ENCODE measurements at places on chromosomes 11 and 22.

DNA sequence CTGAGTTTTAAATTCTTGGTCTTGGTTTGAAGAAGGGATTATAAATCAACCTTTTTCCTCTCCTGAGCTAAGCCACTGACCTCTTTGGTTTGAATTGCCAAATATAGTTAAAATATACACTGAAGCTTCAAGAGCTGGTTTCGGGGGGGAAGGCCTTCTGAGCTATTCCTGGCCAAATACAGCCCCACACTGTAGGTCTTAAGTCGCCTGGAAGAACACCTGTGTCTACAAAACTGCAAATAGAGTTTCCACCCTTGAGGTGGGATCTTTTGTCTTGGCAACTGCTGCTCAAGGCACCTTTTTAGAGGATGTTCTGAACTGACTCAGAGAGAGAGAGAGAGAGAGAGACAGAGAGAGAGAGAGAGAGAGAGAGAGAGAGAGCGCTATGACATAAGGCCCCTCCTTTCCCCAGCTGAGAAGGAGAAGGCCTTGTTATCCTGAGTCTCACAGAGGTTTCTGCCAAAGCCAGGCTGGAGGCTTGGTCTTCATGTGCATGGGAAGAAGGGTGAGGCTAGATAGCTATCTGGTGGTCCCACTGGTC, 5.5 kb downstream of the ADM start:
- no peak for DNase-seq

- DNase-seq: no peak
Measured at GRCh38 chr22:40679964-40680818, 907 bp downstream of the MCHR1 start.

DNA sequence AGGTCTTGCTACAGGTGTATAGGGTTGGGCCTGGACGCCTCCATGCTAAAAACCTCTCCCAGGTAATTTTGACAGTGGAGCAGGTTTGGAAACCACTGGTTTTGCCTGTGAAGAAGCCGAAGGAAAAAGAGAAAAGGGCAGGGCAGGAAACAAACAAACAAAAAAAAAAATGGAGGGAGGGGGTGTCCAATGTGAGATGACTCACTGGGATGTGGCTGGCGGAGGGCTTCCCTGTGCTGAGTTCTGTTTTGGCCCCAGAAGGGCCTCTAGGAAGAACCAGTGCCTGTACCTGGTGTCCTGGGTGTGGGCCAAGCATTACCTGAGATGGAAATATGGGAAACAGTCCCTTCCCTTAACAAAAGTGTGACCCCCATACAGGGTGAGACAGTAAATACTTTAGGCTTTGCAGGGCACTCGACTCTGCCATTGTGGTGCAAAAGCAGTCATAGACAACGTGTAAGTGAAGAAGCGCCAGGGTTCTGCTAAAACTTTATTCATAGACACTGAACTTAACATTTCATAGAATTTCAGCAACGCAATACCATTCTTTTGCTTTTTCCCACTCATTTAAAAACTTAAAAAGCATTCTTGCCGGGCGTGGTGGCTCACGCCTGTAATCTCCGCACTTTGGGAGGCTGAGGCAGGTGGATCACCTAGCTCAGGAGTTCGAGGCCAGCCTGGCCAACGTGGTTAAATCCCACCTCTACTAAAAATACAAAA, 9.5 kb upstream of the DGKZ start:
- no peak for DNase-seq

DNA sequence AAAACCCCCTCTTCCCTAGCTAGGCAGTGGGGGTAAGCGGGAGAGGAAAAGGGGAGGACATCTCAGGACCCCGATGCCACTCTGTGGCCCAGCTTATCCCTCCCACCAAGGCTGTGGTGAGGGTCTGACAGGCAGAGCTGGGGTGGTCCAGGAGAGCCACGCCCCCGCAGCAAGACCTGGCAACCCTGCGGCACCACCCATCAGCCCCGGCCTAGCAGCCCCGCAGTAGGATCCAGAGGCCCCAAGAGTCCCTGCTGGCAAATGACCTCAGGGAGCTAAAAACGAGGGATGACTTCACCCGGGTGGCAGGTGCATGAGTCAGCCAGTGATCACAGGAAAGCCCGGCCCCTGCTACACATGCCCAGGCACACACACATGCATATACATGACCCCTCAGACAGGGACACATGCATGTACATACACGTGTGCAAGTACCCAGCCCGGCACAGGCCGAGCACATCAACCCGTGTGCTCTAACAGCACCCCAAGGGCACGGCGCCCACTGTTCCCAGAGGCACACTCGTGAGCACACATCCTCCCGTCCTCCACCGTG, 32.3 kb downstream of the ARVCF start:
- DNase-seq: no peak

- no peak for DNase-seq
Measured at GRCh38 chr22:21443057-21443734, 24.0 kb upstream of the TMEM191C start.

GRCh38 chr11:61787928-61788491, 4.4 kb downstream of the TMEM258 start:
- no peak for DNase-seq

DNA sequence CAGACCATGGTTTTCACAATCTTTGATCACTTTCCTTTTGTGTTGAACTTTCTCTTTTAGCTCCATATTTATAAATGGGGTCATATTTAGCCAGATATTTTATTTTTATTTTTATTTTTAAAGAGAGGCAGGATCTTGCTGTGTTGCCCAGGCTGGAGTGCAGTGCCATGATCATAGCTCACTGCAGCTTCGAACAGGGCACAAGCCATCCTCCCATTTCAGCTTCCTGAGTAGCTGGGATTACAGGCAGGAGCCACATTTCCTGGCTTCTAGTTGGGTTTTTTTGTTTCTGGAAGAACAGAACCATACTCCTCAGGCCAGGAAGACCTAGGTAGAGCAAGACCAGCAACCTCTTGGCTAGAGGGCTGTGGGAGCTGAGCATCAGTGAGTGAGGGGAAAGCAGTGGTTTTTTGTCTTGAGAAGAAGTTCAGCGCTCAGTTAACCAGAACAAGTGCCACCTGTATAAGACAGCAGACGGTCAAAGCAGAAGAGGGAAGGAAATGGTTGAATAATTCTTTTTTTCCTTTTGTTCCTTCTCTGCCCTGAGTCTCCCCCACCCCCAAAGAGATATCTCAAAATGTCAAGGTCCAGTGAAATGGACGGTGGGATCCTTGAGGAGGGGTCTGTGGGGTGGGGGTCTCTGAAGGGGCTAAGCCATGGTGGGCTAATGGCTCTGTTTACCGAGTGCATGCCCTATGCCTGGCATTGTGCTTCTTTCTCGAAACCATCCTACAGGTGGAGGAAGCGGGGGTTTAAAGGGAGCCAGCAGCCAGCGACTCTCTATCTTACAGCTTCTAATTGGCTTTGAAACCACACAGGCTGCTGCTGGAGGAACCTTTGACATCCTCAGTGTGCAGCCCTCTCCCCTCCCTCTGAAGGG, 63.0 kb downstream of the PTPRJ start:
- no peak for DNase-seq

GRCh38 chr11:48024635-48025071, 44.3 kb downstream of the PTPRJ start:
- no peak for DNase-seq

DNA sequence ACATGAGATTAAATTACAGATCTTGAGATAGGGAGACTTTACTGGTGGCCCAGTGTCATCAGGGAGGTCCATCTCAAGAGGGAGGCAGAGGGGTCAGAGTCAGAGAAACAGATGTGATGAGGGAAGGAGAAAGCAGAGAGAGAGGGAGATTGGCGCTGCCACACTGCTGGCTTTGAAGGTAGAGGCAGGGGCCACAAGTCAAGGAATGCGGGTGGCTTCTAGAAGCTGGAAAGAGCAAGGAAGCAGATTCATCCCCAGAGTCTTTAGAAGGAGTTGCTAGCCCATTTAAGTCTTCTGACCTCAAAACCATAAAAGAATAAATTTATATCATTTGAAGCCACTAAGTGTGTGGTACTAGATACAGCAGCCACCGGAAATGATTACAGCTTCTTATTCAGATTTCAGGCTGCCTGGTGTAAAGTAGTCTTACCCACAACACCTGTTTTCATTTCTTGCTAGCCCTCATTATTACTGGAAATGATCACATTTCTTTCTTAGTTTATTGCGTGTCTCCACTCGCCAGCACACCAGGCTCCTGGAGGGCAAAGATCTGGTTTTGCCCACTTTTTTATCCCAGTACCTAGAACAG, 12.6 kb upstream of the SERPINH1 start:
- no peak for DNase-seq

DNA sequence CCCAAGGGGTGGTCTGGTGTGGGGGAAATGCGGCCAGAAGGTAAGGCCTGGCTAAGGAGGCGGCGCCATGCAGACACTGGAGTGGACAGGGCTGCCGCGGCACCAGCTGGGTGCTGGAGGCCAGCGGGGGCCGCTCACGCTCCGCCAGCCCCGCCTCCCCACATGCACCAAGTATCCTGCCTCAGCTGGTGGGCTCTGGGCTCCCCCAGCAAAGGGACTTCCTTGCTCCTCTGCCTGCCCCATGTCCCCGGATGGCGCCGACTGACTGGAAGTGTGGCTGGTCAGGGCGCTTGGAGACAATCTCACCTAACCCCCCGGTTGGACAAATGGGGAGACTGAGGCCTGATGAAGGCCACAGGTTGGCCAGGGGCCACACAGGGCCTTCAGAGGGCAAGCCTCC, 7.6 kb upstream of the CHADL start:
- no peak for DNase-seq

DNA sequence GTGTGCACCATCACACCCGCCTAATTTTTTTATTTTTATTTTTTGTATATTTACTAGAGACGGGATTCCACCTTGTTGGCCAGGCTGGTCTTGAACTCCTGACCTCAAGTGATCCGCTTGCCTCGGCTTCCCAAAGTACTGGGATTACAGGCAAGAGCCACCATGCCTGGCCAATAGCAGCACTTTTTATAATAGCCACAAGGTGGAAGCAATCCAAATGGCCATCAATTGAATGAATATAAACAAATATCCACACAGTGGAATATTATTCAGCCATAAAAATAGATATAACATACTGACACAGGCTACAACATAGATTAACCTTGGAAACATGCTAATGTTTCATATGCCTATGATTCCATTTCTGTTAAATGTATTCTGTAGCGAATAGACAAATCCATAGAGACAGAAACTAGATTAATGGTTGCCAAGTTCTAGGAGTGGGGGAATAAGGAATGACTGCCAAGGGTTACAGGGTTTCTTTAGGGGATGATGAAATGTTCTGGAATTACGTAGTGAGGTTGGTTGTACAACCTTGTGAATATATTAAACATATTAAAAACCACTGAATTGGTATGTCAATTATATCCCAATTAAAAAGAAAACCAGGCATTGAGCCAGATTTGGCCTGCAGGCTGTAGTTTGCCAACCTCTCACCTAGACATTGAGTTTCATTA, 4.8 kb downstream of the VPS51 start:
- no peak for DNase-seq

- DNase-seq: no peak
Measured at GRCh38 chr11:123135863-123136446, 59.1 kb downstream of the CLMP start.

DNA sequence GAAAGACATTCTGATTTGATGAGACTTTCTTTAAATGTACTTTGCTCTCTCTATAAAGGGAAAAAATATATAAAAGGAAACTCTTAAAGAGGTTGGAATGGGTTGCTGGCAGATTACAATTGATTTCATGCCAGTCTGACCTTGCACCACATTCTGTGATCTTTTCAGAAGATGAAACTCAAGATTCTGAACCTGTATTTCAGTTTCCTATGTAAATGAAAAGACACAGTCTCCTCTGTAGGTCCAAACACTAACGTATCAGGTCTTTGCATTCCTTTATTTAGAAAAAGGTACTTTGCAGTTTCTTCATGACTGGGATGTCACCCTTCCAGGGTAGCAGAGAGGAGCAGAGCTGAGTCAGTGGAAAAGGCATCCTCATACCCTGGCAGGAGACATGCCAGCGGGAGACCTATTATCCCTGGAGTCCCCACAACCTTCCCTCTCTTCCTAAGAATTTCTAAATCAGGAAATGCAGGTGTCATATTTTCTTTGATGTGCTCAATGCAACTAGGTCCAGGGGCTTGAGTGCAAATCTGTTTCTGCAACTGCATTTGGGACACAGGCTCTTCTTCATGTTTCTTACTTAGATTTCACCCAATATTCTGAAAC, 282.6 kb downstream of the CADM1 start:
- no peak for DNase-seq

DNA sequence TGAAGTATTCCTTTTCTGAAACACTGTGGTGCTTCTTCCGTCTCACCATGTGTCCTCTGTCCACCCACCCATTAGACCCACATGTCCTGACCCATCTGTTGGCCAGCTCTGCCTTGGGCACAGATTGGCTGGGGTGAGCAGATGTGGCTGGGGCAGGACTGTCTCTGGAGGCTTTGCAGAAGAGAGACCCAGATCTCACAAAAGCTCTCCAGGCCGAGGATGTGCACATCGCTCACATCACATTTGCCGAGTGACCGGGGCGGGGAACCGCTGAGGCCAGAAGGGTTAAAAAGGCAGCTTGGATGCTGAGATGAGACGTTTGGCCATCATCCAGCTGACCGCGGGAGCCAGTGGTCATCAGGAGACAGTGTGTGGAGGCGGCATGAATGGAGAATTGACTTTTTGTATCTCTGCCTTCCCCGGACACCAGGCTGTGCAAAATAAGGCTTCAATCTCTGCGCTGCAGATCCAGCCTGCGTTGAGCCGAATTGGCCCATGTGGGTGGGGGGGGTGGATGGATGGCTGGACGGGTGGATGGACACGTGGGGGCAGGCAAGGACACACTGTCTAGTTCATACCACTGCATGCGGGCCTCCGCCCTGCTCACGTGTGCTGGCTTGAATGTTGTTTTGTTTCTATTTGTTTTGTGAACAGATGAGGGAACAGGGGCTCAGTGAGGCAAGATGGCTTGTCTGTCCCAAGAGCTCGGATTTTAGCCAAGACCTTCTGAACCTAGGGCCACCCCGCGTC, 6.1 kb downstream of the IFITM10 start:
- DNase-seq: no peak

GRCh38 chr11:73661035-73661628, 14.8 kb downstream of the PLEKHB1 start:
- DNase-seq: peak; percentile 54

DNA sequence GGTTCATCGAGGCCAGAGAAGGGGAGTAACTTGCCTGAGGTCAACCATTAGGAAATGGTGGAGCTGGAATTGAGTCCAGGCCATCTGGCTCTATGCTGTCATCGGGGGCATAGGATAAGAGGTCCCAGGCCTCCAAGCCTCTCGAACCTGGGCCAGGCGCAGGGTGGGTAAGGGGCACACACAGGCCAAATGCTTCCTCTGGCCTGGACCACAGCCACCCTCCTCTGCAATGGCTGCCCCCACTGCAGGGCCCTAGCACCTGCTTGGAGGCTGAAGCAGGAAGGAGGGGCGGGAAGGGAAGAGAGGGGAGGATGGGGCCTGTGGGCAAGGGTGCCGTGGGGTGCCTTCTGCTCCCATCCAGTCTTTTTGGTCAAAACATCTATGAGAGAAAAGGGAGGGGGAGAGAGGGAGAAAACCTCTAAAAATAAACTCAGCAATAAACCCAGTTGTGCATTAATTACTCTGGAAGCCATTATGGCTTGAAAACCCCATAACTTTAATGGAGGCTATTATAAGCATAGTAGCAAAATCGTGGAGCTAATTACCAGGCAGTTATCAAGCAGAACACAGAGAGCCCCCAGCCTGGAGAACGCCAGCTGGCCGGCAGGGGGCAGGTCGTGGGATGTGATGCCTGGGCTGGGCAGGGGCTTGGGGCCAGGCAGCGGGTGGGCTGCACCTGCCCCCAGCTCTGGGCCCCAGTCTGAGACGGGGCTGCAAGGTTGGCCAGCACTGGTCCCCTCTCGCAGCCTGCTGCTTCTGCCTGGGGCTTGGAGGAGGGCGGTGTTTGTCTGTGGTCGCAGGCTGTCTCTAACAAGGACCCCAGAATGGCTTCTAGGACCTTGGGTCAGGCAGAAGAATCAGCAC, 21.1 kb downstream of the B3GAT1 start:
- no peak for DNase-seq

GRCh38 chr11:12064954-12065280, 45.5 kb upstream of the MICAL2 start:
- no peak for DNase-seq

Measured in HL-60 (cell line).